ENCODE measurements at places on chromosomes 4 and X. TPM values are rescaled to one million over a fixed set of nuclear protein-coding genes. Genes with fewer than 3 reads are reported as not detected.

GRCh38 chr4:38310446-38311043 is 350.3 kb downstream of the PTTG2 start:
- DNase-seq = no peak

- DNase-seq = no peak
Observed at GRCh38 chrX:72125331-72126047, 6.2 kb downstream of the RTL5 start.

GRCh38 chr4:134215620-134216344 is 14.2 kb upstream of the PABPC4L start:
- no peak for DNase-seq

DNA sequence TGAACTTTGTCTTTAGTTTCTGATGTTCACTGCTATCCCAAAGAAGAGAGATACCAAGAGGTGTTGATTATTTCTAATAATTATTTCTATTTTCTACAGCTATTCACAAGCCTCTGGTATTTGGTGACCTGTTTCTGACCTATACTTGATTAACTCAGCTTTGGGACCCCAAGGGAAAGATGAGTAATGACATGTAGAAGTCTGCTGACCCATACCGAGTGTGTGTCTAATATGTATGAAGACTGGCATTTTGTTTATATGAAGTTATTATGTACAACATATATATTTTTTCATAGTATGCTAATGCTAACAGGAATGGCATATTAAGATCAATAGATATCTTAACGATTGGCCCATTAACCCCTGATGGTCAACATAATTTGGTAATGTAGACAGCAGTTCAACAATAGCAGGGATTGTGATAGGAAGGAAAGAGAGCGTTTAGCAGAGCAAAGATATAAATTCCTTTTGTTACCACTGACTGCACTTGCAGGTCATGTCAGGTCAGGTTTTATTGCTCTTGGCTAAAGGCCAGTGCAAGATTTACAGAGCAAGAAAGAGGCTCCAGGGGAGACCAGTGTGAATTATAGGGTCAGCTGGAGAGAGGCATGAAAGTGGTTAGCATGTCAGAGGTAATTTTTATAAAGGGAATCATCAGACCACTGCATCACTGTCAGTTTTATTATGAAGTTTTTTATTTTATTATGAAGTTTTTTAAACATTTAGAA is 94.7 kb upstream of the DIPK2B start:
- peak; percentile 53 for DNase-seq

DNA sequence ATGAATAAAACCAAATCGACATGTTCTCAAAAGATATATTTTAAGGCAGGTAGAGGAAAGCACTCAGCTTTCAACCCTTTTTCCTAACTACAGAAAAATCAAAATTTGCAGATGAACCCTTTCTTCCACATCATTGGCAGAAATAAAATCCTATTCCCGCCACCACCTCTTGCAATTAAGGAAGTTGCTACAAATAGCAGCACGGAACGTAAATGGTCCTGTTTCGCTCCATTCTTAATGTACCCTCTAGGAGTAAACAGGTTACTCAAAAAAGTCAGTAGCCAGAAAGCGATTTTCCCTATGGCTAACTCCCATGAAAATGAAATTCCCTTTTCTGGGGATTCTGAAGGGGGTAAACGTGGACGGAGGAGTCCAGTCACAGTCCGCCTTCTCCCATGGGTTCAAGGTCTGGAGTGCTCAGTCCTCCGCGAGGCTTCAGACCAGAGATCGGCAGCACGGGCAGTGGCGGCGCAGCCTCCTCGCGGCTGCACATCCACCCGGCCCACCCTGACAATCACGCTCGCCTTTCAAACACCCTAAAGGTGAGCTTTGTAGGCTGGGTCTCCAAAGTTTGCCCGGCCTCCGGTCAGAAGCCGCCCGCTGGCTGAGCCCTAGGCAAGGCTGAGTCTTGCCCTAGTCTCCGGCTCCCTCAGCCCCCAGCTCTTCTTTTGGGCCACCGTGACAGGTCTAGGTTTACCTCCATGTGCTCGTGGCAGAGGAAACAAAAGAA is 1.8 kb downstream of the ATP11C start:
- DNase-seq = no peak

DNA sequence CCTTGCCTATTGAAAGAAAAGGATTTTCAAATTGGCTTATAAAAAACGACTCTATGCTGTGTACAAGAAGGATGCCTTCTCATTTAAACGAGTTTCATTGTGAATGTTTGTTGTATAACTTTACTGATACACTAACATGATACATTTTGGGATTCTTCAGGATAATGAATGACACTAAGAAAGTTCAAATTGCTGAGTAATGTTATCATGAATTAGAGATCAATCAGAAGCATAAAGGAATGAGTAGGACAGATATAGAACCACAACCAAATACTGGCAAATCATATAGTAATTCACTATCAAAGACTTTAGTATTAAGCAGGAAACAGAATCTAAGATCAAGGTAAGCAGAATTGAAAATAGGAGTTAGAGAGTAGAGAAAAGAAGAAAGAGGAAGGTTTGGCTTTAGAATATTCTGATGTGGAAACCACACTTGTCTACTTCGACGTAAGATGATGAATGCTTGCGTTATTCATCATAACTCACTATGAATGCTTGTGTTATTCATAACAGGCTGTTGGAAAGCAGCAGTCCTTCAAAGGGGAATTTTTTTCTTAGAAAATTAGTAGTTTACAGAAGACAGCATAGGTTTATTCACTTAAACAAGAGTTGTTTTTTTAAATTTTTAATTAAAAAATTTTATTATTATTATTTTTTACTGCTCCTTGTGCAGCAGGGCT is 13.4 kb downstream of the CCDC158 start:
- no peak for DNase-seq

- DNase-seq = no peak
Observed at GRCh38 chrX:36573720-36574119, 434.4 kb upstream of the FAM47C start.

- no peak for DNase-seq
Observed at GRCh38 chr4:111113591-111113990, 490.7 kb upstream of the PITX2 start.

DNA sequence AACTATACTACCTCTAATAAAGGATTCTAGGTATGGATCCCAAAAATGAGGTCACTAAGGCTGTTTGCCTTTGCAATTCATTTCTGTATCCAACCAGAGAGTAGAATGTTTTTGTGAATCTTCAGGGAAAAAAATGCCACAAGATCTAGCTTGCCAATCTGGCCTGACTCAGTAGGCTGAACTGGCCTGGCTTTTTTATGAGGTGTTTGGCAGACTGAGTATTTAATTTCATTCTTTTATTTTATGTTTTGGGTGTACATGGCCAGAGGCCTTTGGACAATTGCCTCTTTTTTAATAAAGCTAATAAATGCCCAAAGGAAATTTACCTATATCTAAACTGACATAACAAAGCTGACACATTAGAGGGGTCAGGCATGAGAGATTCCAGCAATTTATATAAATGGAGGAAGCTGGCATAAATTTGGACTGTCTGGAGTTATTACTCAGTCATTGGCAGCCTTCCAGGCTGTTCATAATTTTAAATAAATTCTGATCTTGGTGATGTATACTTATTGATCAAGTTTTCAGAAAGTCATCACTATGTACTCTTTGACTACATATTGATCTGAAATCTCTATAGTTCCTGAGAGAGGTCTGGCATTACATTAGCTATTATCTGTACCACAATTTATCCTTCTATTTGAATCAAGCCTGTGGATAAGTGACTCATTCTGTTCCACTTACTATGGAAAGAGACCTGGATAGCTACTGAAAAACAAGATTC is 376.4 kb upstream of the NOCT start:
- no peak for DNase-seq

DNA sequence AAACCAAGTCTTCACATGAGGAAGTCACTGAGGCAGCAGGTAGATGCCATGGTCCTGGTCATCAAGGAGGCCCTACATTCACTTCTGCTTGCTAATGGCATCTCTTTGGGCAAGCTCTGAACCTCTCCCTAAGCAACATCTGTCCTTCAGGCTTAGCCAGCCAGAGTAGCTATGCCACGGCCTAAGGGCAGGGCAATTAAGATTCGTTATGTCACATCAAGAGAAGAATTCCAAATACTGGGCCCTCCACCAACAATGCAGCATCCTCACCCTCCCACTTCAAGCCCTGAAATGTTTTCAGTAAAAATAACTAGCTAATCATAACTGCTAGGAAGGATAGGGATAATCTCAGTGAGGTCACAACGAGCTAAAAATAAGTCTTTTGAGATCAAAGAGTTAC is 120.7 kb upstream of the HCCS start:
- DNase-seq = no peak

GRCh38 chrX:63855896-63856295 is 70.9 kb upstream of the ARHGEF9 start:
- no peak for DNase-seq

DNA sequence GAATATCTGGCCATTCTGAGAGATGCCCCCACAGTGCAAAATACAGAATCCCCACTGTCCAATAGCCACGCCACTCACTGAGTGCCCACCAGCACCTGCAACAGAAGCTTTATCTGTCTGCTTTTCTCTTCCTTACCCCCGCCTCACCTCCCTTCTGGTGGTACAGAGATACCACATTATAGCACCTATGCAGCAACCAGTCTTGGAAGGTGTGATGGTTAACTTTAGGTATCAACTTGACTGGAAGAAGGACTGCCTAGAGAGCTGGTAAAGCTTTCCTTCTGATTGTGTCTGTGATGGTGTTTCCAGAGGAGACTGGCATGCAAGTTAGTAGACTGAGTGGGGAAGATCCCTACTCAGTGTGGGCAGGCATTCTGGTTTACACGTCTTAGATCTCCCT is 61.8 kb upstream of the TXK start:
- DNase-seq = no peak

GRCh38 chrX:153387987-153388721 is 13.0 kb downstream of the PNMA6E start:
- no peak for DNase-seq

DNA sequence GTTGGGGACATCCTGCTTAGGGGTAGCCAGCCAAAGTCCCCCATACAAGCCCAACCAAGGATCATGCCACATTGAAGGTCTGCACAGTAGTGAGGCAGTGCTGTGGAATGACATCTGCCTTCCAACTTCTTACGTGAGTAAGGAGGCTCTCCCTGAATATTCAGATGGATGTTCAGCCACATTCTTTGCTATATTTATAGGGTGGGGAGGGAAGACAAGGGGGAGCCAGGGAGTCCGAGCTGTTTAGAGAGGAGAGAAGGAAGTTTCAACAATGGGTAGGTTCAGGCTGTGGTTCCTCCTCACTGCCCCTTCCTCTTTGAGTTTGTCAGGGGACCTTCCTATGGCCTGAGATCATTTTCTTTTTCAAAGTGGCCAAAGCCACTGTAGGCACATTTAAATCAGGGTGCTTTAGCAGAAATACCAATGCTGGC is 29.8 kb downstream of the MSN start:
- DNase-seq = no peak

Gene RAB9A
- 39.0 TPM for total RNA-seq

Gene CCNB3
- total RNA-seq = 0.34 TPM

Gene GK
- total RNA-seq = 4.1 TPM

Gene KCNIP4
- total RNA-seq = 4.7 TPM

Gene CT55
- not detected for total RNA-seq

Gene PRKG2
- 2.3 TPM for total RNA-seq
